ENCODE measurements at places on chromosomes 4 and X. TPM values are rescaled to one million over a fixed set of nuclear protein-coding genes. Genes with fewer than 3 reads are reported as not detected.

SMARCA1 gene
- 57.3 TPM for total RNA-seq

DNA sequence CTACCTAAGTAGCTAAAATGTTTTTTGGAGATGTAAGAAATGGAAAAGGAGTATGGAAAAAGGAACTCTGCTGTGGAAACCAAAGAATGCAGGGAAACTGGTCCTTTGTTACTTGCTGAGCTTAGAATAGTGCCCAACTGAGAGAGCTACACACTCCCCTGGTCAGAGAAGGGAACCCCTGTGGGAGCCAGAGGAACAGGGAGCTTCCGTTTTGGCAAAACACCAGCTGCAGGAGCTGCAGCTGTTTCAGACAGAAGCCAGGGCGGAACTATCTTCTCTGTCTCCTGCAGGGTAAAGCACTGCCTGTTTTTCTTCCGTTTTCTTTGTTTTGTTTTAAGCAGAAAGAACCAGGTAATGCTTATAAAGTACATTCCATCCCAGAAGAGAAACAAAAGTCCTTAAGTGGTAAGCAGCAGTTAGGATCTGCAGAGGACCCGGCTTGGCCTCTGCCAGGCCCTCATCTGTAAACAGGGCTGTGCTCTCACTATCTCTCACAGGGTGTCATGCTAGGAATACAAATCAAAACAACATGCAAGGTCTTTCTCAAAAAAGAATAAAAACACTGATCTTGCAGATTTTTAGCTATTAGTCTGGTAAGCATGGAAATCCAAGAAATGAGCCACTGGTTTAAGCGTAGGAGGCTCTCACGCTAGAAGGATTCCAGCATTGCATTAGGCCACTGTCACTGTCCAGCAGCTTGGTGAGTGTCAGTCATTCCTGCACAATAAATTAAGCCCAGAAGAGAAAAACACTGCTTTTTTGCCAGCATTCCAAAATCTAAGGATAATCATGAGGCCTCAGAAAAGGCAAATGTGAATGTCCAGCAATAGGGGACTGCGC is 76.1 kb downstream of the CHST7 start:
- peak overlapping the region; percentile 99 for H3K27ac ChIP-seq
- H3K36me3 ChIP-seq: peaks cover 23% of the 10 kb centered on the region
- DNase-seq: peak; percentile 26
- H3K4me1 ChIP-seq: peaks cover 55% of the 10 kb centered on the region
- H3K27me3 ChIP-seq: no peaks in the 10 kb centered on the region

DNA sequence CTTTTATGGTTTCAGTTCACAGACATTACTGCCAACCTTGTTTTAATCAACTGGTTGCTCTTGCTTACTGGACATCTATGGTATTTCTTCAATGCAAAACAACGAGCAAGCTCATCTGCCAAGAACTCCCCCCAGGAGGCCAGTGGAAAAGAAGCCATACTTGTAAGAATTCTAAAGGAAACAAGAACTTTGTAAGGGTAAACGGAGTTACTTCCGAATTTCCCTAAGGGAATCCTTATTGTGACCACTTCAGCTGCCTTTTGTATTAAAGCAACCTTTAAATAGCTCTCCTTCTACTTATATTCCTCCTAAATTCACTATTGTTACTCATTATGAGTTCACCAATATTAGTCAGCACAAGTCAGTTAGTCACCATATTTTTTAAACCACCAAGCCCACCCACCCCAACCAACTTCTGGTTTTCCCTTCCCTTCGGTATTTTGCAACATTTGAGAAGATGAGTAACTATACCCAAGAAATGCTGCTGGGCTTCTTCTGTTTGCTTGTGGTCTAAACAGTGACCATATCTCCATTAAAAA is 602.8 kb upstream of the DIPK2B start:
- H3K27ac ChIP-seq: peak overlapping the region; percentile 89
- no peak for DNase-seq
- no peaks in the 10 kb centered on the region for H3K27me3 ChIP-seq
- peak overlapping the region; percentile 10 for H3K4me3 ChIP-seq

- peak overlapping the region; percentile 61 for H3K27ac ChIP-seq
- no peaks in the 10 kb centered on the region for H3K27me3 ChIP-seq
- peaks cover 6% of the 10 kb centered on the region for H3K36me3 ChIP-seq
- H3K4me1 ChIP-seq: peaks cover 12% of the 10 kb centered on the region
- H3K4me3 ChIP-seq: no peak overlapping the region
Observed at GRCh38 chr4:185265942-185266341, 56.5 kb downstream of the SNX25 start.

GRCh38 chr4:84965553-84966381 is 723 bp downstream of the WDFY3 start:
- peaks cover 36% of the 10 kb centered on the region for H3K4me1 ChIP-seq
- H3K36me3 ChIP-seq: no peaks in the 10 kb centered on the region
- 0 out of 2 replicates have a peak, but pooled peaks cover 3% of the 10 kb centered on the region for H3K27me3 ChIP-seq
- peak overlapping the region; percentile 98 for H3K4me3 ChIP-seq
- DNase-seq: peak; percentile 69

ZCCHC12 gene
- 0.94 TPM for total RNA-seq

GRCh38 chr4:183287309-183287659 is 32.8 kb downstream of the CLDN22 start:
- H3K4me1 ChIP-seq: no peaks in the 10 kb centered on the region
- DNase-seq: no peak
- no peaks in the 10 kb centered on the region for H3K27me3 ChIP-seq
- no peak overlapping the region for H3K27ac ChIP-seq

- no peak overlapping the region for H3K4me3 ChIP-seq
- DNase-seq: no peak
- peaks cover 11% of the 10 kb centered on the region for H3K36me3 ChIP-seq
- H3K27me3 ChIP-seq: no peaks in the 10 kb centered on the region
Observed at GRCh38 chr4:167903291-167903721, 189.0 kb upstream of the ANXA10 start.

DNA sequence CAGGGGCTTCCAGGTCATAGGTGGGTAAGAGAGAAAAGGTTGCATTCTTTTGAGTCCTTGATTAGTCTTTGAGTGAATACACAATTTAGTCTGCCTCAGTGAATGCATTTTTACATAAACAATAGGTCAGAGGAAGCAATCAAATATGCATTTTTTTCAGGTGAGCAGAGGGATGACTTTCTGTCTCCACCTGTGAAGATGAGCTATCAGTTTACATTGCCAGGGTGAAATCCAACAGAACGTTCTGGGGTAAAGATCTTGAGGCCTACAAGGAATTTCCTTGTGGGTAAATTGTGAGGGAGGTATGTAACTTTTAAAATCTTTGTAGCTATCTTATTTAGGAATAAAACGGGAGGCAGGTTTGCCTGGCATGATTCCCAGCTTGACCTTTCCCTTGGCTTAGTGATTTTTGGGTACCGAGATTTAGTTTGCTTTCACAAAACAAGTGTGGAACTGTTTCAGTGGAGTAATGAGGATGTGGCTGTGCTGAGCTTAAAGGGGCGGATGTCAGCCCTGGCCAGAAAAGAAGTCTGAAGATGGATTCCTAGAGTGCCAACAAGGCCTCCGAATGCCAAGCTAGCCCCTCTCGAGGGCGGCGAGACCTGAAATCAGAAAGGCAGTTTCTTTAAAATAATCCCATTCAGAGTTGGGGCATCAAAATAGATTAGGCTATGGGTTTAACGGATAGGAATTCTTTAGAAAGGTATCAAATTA is 29.5 kb downstream of the TMEM131L start:
- peak overlapping the region; percentile 54 for H3K27ac ChIP-seq
- peak overlapping the region; percentile 1 for H3K4me3 ChIP-seq
- peaks cover 71% of the 10 kb centered on the region for H3K4me1 ChIP-seq

DNA sequence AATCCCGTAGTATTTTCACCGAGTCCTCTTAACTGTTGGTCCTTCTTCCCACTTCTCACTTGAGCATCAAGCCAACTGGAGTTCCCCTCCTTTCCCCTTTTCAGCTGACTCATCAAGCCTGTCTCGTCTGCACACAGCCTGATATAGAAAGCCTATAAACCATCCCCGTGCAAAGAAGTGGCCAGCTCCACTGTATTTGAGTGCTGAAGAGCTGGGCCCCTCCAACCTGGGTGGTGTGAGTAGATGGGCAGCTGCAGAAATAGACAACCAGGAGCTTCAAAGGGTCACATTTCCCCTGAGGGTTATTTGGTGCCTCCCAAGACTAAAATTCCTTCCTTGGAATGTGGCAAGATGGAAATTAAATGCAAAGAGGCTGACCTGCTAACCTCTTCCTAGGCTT is 199.7 kb downstream of the HS6ST2 start:
- no peaks in the 10 kb centered on the region for H3K27me3 ChIP-seq
- peak overlapping the region; percentile 48 for H3K4me3 ChIP-seq
- peak overlapping the region; percentile 87 for H3K27ac ChIP-seq
- no peak for DNase-seq

- H3K36me3 ChIP-seq: no peaks in the 10 kb centered on the region
- DNase-seq: no peak
- no peaks in the 10 kb centered on the region for H3K27me3 ChIP-seq
- no peak overlapping the region for H3K4me3 ChIP-seq
Observed at GRCh38 chrX:134810211-134810610, 151.9 kb upstream of the PLAC1 start.

GAGE12H gene
- not detected for total RNA-seq

DNA sequence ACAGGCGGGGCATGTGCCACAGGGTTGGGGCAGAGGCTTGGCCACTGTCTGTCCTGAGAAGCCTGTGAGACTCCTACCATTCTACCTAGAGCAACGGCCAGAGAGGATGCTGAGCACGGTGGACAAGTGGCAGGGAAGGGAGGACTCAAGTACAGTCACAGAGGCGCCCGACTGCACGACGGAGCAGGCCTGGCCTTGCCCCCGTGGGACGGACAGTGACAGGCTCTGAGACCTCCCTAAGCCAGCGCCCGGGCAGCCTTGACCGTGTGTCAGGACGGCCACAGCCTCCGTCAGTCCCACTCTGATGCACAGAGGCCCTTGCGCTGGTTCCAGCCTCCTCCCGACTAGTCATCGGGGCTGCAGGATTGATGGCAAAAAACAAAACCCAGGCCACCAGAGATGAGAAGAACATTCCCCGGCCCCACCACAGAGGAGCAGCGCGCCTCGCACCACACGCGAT is 36.7 kb upstream of the MXD4 start:
- H3K27ac ChIP-seq: no peak overlapping the region
- no peaks in the 10 kb centered on the region for H3K27me3 ChIP-seq
- H3K4me3 ChIP-seq: no peak overlapping the region
- peaks cover 9% of the 10 kb centered on the region for H3K36me3 ChIP-seq

- no peaks in the 10 kb centered on the region for H3K27me3 ChIP-seq
- no peak for DNase-seq
- no peak overlapping the region for H3K4me3 ChIP-seq
- no peaks in the 10 kb centered on the region for H3K4me1 ChIP-seq
Observed at GRCh38 chrX:144946666-144947065, 300.6 kb upstream of the SPANXN1 start.

GRCh38 chr4:18675586-18676525 is 654.3 kb upstream of the LCORL start:
- no peaks in the 10 kb centered on the region for H3K27me3 ChIP-seq
- peaks cover under 1% of the 10 kb centered on the region for H3K36me3 ChIP-seq
- H3K4me3 ChIP-seq: no peak overlapping the region
- no peak overlapping the region for H3K27ac ChIP-seq
